ENCODE measurements at places on chromosomes 4 and X.

GRCh38 chr4:123517176-123517575 lies 120.6 kb downstream of the SPRY1 start:
- DNase-seq = no peak

DNA sequence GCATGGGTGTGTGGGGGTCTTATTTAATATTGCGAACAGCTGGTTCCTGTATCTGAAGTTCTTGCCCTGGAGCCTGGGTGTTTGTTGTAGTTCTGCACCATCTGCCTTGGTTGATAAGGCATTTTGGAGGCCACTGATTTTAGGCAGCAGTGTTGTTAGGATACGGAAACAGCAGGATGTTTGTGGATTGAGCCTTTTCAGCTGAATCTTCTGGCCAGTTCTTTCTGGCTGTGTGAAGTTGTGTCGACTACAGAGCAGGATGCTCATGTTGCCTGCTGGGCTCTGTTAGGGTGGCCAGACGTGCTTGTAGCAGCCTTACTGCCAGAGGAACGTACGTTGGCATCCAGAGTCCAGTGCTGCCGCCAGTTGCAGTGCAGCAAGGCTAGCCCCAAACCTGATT lies 134.2 kb downstream of the PTTG2 start:
- no peak for DNase-seq

- DNase-seq = no peak
Observed at GRCh38 chrX:65994519-65995506, 45.1 kb downstream of the VSIG4 start.

GRCh38 chr4:152052451-152053057 lies 291.7 kb upstream of the GATB start:
- no peak for DNase-seq

GRCh38 chrX:56812515-56813105 lies 83.6 kb downstream of the NBDY start:
- DNase-seq = peak; percentile 62

GRCh38 chrX:96611619-96612362 lies 72.9 kb upstream of the DIAPH2 start:
- DNase-seq = no peak

- DNase-seq = no peak
Observed at GRCh38 chr4:3679851-3680311, 86.3 kb upstream of the ADRA2C start.

DNA sequence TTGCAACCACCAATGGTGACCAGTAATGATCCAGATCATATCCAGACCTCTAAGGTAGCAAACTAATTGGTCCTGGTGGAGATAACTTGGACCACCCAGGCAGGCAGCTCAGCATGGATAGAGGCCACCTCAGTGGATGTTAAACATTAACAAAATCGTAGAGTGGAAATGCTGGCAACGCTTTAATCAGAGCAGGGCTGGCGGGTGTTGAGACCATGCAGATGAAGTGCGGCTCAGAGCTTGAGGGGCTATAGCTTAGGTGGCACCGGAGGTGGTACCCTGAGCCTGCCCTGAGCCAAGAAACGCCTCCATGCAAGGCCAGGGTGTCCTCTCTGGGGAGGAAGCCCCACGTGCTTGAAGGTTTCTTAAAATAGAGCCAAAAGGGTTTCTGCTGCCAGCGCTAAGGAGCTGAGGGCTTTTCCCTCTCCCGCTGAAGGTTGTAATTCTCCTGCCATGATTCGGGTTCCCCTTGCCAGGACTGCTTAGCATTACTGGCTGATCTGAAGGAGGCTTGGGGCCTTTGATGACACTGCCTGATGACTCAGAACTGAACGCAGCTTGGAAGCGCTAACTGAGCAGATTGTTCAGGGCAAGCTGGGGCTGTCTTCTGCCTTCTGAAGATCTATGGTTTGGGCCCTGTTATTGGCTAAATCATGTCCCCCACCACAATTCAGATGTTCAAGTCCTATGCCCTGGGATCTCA lies 177.8 kb upstream of the ATP6AP2 start:
- DNase-seq = no peak

DNA sequence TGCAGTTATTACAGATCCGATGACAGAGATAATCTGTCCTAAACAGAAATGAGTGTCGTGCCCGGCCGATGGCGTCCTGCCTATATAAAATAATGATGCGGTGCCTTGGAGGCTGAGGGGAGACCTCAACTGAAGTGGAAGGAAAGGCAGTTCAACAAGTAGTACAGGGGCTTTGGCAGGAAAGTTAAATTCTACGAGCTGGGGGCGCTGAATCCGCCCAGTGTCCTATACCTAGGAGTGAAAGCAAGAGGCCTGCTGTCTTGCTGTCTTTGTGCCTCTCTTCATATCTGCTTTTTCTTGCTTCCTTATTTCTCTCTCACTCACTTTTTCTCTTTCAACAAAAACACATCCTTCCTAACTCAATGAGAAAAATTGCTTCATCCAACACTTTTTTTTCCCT lies 82.2 kb upstream of the PRPS2 start:
- DNase-seq = no peak

DNA sequence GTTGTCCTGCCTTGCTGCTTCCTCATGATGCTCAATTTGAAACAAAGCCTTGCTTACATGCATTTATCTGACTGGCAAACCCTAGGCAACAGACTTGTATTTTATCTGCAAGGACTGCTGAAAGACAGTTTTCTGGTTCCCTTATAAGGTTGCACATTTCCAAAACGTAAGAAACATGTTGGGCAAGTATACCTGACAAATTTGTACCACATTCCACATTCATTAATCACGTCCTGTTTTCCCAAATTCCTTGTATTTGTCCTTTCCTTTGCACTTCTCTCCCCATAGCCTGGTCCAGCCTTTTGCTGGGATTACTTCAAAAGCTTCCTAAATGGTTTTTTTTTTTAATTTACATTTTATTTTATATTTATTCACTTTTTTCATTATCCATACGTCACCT lies 310.1 kb downstream of the PPP3CA start:
- no peak for DNase-seq

DNA sequence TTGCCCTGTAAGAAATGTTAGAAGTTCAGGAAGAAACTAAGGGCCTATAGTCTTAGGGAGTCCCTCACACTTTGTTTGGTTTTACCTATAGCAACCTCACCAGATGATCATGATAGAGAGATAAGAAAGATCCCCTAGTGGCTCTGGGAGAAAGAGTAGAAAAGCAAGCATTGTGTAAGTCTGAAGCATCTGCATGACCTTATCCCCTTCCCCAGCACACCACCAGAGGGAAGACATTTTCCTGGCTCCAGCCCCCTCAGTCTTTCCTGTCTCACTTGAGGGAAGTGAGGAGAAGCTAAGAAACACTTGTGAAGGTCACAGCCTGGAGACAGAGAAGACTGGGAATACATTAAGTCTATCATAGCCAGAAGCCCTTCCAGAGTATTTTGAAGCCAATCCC lies 154.0 kb downstream of the EVC2 start:
- no peak for DNase-seq

DNA sequence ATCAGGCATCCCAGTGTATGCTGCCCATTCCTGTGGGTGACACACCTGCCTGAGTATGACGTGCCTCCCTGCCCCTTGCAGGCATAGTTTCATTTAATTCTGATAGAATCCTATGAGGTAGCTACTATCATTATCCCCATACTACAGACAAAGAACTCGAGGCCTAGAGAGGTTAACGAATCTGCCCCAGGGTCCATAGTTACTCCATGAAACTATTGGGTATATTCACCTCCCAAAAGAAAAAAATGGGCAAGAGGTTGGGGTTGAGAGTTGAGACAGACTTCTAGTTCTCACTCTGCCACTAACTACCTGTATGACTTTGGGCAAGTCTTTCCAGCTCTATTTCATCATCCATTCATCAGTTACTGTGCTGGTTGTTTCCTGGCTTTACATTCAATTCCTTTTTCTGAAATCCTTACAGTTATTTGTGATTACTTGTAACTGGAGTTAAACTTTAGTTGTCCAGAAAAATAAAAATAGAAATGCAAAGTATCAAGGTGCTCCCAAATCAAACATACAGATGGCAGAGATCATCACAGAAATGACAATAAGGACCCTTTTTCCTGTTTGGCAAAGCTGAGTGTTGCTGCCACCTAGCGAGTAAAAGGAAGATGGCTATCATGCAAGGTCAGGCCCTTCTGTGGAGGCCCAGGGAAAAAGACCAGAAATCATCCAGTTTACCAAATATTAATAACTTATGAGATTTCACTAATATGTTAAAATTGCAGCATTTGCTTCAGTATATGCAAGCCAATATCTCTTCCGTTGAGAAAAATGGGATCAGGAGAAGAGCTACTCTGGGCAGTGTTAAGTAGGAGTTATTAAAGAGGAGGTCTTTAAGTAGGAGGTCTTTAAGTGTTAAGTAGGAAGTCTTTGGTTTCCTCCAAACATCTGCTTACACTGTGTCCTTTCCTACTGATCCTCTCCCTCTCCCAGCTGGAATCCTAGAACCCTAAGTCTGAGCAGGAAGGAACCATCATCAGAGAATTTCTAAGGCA lies 17.1 kb upstream of the MAP7D3 start:
- DNase-seq = peak; percentile 57

DNA sequence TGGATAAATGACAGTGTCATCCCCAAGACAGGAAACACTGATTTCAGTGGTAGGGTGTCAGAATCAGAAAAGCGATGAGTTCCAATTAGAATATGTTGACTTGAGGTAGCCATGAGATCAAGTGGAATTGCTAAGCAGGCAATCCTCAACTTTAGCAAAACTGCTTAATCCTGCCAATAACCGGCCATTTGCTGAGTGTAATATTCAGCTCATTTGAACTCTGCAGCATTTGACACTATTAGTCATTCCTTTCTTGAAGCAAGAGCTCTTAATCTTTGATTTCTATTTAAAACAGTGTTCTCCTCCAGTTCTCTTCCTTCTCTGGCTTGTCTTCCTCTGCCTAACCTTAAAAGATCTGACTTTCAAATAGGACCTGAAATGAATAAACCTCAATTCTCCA lies 68.7 kb upstream of the DCLK2 start:
- DNase-seq = no peak

DNA sequence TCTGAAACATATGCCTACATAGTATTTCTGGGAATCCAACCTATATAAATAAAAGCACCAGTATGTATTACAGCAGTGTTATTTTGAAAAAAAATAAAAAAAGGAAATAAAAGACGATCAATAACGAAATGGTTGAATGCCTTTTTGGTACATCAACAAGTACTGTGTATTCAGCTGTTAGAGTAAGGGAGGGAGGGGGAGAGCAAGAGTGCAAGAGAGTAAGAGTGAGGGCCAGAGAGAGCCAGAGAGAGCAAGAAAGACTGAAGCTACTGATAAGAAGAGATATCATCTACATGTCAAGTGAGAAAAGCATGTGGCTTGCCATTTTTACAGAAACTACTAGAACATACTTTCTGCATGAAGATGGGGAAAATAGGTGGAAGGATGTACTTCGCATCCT lies 1.8 kb downstream of the SPIN4 start:
- DNase-seq = no peak

DNA sequence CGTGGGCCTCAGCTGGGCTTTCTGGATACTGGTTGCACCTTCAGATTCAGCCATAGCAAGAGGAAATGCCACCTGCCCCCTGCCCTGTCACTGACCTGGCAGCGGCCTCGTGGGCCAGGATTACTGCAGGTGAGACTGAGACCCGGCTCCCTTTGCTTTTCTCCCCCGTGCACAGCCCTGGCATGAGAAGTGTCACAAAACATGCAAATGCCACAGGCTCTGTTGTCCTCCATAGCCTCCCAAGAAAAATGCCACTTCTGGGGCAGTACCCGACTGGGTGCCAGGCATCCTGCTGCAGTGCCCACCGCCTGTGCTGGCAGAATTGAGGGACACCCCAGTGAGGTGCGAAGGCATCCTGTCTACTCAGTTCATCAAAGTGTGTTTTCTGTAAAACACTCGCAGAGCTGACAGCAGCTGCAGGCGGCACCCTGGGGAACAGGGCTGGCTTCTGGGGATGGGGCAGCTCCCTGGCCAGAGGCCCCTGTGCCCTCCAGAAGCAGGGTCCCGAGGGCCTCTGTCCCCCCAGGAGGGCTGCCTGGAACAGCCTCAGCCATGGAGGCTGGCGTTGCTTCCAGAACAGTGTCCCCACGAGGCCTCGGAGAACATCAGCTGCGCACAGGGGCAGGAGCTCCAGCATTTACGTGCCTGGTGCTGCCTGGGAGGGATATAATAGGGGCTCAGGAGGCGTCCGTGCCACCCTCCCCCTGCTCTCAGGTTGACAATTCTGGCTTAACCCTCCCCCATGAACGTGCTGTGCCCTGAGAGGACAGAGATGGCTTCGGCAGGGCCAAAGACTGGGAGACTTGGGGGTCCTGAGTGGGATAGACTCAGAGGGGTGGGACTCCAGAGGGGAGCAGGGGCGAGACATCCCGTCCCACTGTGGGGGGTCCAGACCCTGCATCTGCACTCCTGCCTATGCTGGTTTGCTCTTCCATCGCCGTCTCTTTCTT lies 99.5 kb upstream of the NKX1-1 start:
- no peak for DNase-seq

DNA sequence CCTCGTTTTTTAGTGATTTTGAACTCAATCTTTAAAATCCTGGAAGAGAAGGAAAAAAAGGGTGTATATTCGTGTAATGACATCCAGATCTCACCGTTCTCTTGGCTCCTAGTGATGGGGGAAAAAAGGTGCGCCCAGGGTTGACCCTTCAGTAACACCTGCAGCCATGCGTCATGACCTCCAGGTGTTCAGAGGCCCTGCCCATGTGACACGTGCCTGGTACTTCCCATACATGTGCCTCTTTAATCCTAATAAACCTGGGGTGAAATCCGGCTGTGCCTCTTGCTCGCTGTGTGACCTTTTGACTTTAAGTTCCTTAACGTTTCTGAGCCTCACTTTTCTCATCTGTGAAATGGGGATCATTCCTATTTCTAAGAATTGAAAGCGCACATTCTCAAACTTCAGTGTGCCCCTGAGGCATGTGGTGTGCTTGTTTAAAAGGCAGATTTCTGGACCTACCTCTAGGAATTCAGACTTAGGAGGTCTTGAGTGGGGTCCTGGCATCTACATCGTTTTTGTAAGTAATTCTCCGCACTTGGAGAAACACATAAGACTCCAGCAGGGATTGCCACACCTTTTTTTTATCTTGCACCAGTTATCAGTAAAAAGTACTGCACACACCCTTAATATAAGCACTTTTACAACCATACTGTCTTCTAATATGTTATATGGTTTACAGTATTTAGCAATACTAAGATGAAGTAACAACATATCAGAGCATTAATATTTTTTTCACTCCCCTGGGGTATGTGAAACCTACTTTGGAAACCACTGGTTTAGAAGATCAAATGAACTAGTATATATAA lies 90.1 kb downstream of the RELL1 start:
- no peak for DNase-seq

GRCh38 chr4:37066159-37066558 lies 178.4 kb upstream of the NWD2 start:
- DNase-seq = no peak

DNA sequence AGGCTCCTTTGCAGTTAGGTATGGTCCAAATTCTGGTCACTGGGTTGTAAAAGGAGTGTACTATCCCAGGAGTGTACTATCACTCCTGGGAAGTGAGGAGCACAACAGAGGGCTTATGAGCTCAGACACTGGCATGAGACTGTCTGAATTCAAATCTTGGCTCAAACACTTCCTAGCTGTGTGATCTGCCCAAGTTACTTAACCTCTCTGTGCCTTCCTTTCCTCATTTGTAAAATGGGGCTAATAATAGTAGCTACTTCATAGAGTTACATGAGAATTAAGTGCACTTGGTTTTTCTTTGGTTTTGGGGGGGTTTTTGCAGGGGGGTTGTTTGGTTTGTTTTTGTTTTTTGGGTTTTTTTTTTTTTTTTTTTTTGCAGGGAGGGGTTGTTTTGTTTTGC lies 152.0 kb downstream of the BCOR start:
- no peak for DNase-seq

All from CD4-positive, alpha-beta T cell treated with Interleukin-4 for 4 hours (primary cell).